ENCODE measurements at places on chromosomes 2 and 18.
A peak's percentile ranks its signal among the peaks of the same experiment; 100 is the strongest.

DNA sequence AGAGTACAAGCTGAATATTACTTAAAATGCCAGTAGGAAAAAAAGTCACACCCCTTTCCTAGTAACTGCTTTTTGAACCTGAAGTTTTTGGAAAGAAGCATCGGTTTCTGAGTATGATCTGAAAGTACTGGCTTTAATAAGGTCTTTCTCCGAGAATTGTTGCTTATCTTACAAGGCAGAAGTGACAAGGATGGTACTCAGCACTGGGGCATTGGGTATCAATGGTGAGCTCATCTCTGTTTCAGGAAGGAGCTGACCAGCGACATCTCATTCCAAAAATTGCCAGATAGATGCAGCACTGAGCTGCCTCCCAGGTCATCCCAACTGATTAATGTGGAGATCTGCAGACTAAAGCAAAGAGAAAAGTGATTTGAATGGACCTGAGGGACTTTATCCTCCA lies 85.4 kb downstream of the FMNL2 start:
- no peak for DNase-seq

- no peak for DNase-seq
These were observed 22.8 kb upstream of the SMAD4 start for GRCh38 chr18:51006948-51007789.

DNA sequence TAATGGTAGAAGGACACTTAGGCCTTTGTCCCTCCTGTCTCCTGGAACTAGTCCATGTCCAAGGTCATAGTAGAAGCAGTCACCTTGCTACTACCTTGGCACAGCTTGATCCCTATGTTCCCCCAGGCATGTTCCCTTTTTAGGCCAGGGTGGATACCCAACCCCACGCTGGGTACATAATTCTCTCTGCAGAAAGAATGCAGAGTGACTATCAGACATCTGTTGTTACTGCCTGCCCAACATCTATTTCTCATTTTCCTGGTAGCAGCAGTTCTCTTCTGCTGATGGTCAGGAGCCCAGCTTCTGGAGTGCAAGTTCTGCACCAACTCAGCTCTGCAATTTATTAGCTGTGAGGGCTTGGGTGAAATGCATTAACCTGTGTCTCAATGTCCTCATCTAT lies 4.4 kb upstream of the METTL21A start:
- no peak for DNase-seq

DNA sequence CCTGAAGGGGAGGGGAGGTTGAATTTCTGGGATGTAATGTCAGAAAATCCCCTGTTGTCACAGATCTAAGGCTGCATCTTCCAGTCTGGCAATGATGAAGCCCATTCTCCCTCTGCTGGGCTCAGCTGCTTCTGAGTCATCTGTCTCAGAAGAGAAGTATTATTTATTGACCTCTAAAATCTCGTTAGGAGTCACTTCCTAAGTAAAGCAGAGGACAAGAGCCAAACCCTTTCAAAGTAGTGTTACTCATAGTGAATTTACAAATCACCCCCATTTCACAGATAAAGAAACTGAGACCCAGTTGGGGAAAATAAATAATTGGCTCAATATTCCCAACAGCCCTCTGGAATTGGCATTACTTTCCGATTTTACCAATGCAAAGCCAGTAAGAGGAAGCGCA lies 167.3 kb upstream of the SKOR2 start:
- DNase-seq: no peak

GRCh38 chr2:53787614-53788289 lies 908 bp downstream of the ERLEC1 start:
- DNase-seq: peak; percentile 8

DNA sequence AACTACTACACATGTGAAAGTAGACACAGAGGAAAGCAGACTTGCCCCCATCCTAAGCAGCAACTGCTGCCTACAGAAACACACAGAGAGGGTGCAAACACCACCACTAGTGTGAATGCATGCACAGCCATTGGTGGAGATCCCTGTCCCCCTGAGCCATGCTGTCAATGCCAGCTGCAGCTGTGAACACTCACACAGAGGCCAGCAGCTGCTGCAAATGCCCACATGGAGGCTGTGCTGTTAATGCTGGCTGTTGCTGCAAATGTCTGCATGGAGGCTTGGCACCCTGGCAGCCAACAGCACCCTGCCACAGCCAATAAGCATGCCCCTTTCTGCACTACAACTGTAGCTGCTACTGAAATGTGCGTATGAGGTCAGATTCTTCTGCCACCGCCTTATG lies 355.0 kb downstream of the LNPK start:
- no peak for DNase-seq

DNA sequence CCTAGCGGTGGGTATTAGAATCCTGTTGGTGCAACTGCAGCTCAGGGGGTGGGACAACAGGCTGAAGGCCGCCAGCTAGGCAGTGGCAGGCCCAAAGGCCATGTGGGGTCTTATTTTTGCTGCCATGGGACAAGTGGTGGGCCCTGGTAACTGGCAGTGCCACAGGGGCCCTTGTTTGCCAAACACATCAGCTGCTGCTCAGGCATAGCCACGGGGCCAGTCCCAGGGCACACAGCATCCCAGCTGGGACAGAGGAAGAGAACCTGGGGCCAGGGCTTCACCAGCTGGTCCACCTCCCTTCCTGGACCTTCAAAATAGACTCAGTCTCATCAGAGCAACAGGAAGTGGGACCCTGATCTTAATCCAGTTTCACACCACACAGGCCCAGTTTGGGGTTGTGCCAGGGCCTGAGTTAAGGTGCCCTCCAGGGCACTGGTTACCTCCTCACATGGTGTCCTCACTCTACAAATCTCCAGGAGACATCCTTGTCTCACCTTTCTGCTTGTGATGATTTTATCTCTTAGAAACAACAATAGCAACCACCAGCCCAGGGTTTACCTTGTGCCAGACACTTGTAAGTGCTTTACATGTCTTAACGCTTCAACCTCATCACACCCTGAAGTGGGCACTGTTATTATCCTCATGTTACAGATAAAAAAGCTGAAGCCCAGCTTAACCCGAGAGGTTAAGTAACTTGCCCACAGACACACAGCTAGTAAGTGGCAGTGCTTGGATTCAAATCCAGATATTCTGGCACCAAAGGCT lies 98.5 kb downstream of the GYPC start:
- DNase-seq: no peak

- no peak for DNase-seq
These were observed 242.6 kb upstream of the RAB12 start for GRCh38 chr18:8366656-8367055.

DNA sequence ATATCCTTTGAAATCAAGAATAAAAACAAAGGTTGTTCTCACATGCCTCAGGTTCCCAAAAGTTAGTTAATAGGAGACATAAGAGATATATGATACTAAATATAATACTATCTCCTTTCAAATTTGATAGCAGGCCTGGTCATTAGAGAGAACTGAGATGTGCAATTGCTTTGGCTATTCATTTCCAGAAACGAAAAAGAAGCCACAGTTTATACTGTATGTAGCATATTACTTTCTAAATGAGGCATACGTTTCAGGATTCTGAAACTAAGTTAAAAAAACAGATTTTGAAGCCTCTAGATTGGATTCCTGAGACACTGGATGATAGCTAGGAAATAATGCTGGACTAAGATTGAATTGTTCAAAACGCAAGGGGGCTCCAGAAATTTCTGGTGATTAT lies 7.1 kb downstream of the PPP1R1C start:
- DNase-seq: no peak

DNA sequence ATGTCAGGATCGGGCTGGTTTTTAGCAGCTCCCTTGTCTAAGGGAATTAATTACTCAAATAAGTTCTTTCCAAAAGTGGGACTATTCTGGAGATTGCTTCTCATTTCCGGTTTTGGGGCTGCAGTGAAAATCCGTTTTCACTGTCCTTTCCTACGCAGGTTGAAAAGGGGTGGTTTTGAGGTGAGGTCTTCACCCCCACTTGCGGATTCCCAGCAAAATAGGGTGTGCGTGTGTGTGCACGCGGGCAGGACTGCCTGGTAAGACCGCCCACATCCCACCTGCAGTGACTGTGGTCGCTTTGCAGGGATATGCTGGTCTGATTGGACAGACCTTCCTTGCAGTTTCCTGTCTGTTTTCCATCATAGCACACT lies 472 bp upstream of the PLEKHM3 start:
- no peak for DNase-seq

DNA sequence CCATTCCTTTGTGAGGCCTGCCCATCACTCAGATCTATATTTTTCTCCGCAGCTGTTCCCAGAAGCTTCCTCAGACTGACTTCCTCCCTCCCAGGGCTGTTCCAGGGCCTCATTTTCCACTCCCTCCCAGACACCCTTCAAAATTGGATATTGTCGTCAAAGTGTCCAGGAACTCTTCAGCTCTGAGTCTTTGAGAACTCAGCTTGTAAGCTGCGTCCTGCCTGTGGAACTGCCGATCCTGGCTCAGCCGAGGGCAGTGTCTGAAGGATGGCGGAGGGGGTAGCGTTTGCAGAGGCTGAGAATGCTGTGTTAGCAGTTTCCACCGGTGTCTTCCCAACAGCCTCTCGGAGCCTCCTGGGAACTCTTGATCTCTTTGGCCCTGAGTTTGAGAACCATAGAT lies 27.1 kb downstream of the NCK2 start:
- peak; percentile 67 for DNase-seq

DNA sequence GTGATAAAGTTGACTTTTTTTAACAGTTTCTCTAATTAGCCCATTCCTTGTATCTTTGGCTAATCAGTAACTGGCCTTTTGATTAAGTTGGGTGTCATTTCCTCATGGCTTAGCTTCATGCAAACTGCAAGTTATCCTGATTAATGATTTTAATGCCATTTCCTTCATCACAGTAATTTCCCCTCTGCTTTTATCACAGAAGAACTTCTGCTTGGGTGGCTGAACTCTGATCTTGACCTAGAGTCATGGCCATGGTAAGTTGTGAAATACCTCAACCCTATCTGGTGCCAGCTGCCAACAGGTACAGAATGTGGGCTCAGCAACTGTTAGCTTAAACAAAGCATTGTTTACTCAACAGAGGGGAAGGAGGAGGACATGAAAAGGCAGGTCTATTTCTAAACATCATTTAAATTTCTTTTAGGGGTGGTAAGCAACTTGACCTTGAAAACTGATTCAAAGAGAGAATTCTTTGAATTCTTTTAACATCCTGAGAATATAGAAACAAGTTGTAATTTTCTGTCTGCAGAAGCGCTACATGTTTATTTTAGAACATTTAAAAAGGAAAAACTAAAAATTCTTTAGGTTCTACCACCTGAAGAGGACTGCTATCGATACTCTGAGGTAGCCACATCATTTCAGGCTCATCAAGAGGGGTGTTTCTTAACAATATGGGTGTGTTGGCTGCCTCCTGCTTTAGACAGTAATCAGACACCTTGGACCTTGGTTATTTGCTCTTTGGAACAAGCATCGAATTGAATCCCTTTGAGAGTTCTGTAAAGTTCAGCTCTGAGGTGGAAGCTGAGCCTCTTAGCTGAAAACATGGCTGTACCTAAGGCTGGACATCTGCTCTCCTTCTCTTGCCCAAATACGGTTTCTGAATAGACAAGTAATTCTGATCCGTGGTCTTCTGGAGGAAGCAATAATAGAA lies 39.7 kb downstream of the ANXA4 start:
- no peak for DNase-seq

- DNase-seq: no peak
These were observed 4.5 kb upstream of the XRCC5 start for GRCh38 chr2:216104691-216105090.

- DNase-seq: no peak
These were observed 218.9 kb upstream of the NCKAP5 start for GRCh38 chr2:133787207-133787606.

DNA sequence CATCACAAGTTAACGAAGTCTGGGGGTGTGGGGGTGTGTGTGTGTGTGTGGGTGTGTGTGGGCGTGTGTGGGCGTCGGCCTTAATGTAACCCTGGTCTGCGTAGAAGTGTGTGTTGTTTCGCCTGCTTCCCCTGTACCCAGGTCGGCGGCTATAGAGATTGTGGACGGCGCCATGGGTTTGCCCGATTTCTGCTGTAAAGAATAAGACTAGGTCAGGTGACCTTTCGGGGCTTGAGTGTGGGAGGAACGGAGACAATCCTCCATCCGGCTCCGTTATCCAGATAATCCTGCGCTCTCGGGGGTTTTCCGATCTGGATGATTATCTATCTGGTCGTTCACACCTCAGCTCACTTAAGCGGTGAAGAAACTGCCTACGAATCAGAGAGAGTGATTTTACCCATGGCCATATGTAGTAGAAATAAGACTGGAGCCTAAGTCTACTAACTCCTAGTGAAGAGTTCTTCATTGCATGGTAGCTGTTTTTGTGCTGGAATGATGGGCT lies 543 bp downstream of the HADHB start:
- no peak for DNase-seq

DNA sequence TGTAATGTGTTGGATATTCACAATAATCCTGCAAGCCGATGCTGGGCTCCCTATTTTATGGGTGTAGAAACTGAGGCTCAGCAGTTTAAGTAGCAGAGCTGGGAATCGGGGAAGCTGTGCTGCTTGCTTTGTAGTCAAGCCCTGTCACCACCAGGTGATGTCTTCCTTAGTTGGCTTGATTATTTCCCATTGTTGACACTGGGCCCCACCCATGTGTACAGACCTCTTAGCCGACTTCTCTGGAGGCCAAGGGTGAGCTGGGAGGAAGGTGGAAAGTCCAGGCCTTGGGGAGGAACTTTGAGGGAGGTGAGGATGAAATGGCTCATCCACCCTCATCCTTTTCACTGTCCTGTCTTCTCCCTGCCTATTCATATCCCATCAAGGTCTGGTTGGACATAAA lies 60.0 kb downstream of the CAPN13 start:
- DNase-seq: no peak

All from hindlimb muscle (tissue), 1 donor.